ENCODE measurements at places on chromosomes 13 and 19.

- DNase-seq = no peak
Measured at GRCh38 chr13:97322740-97323342, 100.7 kb downstream of the MBNL2 start.

DNA sequence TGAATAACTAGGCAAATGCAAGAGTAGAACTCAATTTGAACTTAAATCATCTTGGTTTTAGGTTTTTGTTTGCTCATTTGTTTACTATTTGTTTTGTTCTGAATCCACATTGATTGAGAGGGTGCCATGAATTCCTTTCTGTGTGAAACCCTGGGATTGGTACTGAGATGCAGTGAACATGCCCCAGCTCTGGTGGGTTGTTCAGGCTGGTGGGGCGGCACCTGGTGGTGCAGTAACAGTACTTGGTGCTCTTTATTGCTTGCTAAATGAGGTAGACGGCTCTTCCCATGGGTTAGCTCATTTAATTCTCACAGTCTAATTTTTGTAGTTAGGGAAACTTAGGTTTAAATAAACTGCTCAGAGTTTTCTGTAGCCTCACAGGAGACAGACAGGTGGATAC is 48.4 kb downstream of the WASF3 start:
- DNase-seq = no peak

DNA sequence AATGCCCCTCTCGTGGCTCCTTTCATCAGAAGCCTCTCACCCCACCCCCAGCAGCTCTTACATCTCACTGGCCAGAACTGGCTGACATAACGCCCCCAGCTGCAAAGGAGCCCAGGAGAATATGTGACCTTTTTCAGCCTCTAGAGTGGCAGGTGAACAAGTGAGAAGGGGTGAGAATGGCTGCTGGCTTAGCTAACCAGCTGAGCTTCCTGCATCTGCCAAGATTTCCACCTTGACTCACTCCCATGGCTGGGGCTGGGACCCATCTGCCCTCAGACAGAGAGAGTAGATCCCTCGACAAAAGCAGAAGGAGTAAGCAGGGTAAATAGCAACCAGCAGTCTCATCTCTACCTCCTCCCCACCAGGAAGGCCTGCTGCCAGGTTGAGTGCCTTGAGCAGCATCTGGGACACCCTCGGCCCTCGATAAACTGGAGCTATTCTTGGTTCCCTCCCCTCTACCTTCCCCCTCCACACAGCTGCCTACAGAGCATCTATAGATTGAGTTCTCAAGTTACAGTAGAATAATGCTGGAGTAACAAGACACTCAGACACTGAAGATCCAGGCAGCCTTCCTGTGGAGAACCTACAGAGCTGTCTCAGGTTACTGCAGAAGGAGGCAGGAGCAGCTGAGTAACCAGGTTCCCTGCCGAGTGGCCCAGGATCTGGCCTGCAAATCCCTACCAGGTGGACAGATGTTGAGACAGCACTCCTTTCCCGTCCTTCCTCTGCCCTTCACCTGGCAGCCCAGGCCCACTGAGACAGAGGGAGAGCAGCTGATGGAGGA is 15.5 kb downstream of the KASH5 start:
- DNase-seq = no peak

DNA sequence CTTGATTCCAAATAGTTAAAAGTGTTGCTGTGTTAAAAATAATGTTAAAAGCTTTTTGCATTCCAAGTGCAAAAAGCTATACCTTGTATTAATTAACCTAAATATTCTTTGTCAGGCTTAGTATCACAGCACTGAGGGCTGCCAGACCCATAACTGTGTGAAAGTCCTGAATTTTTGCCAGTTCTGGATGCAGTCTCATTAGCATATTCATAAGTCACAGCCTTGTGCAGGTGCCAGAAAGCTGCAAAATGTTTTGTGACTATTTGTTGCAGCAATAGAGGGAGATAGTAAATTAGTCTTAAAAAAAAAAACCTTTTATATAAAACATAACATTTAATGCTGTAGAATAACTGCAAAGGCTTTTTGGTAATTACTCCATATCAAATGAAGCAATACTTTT is 56.6 kb downstream of the SLITRK1 start:
- DNase-seq = no peak

DNA sequence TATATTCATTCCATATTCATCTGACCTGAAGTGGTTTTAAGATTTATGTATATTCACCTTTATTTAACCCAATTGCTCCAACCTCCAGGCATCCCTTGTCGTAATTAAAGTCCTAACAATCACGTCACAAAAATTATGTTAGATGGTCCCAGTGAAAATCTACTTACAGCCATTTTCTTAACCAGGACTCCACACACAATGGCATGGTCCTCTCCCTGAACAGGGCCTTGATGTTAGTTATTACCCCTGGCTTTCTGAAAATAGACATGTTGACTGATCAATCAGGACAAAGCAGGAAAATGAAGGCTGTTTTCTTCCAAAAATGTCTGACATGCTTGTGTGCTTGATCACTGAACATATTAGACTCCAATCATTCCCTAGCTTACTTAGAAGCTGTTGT is 542.7 kb upstream of the SLITRK5 start:
- no peak for DNase-seq

DNA sequence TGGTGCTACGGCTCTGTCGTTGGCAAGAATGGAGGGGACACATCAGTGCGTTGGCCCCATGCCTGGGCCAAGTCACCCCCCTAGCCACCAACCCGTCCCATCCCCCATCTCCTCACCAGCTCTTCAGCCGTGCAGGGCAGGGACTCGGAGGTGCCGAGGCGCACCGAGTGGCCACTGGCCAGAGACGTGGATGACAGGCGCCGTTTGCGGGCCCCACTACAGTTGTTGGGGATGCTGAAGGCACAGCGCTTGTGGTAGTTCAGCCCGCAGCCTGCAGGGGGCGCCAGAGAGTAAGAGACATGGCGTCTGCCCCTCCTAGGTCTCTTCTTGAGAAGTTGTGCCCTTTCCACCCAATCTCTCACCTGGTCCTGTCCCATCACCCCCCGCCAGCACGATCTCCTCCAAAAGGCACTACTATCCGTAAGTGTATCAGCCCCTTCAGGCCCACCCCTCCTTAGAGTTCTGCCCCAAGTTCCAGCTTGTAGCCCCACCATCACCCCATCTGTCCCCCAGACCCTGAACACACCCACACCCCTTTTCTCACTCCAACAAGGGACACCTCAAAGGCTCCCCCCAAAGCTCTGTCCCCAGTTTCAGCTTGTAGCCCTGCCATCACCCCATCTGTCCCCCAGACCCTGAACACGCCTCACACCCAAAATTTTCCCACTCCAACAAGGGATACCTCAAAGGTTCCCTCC is 12.4 kb downstream of the PRKD2 start:
- DNase-seq = peak; percentile 75

- DNase-seq = peak; percentile 75
Measured at GRCh38 chr19:10269333-10270179, 1.4 kb upstream of the ICAM1 start.

GRCh38 chr13:113209336-113209758 is at the start of gene CUL4A:
Gene CUL4A (plus strand): TSS chr13:113209613. CDS start chr13:113209628, 15 bp downstream.
- peak; percentile 64 for DNase-seq

DNA sequence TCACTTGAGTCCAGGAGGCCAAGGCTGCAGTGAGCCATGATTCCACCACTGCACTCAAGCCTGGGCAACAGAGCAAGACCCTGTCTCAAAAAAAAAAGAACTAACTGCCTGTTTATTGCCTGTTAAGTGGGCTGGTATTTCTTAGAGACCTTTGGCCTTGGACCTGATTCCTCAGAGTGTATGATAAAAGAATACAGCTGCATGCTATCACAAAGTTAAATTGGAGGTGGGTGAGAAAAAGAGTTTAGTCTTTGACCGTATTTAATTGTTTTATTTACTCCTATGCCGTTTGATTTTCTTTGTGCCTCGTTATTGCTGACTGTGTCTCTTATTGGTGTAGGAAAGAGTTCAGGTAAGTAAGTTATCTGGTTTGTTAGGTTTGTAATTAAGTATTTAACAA is 25.3 kb upstream of the DPY19L3 start:
- DNase-seq = no peak

Data from activated effector memory CD4-positive, alpha-beta T cell treated with Interleukin-2 at 50 U/mL for 16 hours (primary cell).